ENCODE measurements at places on chromosomes 2 and 18. TPM values are rescaled to one million over a fixed set of nuclear protein-coding genes. Genes with fewer than 3 reads are reported as not detected.

The OXER1 gene
- 1.5 TPM for polyA plus RNA-seq

The RGPD3 gene
- not detected for polyA plus RNA-seq

The CD28 gene
- not detected for polyA plus RNA-seq

The VWC2L gene
- polyA plus RNA-seq: not detected

The PLEKHM3 gene
- 3.9 TPM for polyA plus RNA-seq

The LAMA3 gene
- polyA plus RNA-seq: 3.3 TPM
